ENCODE measurements at places on chromosomes 13 and 19.

DNA sequence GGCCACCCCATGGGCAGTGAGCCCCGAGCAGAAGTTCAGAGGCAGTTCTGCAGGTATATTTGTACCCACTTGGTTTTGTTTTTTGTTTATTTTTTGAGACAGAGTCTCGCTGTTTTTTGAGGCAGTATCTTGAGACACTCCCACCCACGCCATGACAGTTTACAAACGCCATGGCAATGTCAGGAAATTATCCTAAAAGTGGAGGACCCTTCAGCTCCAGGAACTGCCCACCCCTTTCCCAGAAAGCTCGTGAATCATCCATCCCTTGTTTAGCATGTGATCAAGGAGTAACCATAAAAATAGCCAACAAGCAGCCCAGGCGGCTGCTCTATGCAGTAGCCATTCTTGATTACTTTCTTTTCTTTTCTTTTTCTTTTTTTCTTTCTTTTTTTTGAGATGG, 41.0 kb downstream of the CELF5 start:
- DNase-seq: no peak

GRCh38 chr13:83024232-83024631, 858.0 kb downstream of the SLITRK1 start:
- DNase-seq: no peak

DNA sequence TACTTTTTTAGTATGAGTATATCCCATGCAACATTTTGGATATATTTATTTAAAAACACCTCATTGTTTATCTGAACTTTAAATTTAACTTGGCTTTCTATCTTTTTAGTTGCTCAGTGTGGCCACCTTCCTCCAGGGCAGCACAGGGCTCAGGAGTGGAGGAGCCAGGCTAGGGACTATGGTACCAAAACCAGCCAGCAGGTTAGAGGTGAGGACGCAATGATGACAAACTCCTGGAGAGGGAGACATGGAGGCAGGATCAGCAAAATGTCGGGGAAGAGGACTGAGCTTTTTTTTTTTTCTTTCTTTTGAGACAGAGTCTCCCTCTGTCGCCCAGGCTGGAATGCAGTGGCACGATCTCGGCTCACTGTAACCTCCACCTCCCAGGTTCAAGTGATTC, 29.6 kb upstream of the CALM3 start:
- DNase-seq: no peak

DNA sequence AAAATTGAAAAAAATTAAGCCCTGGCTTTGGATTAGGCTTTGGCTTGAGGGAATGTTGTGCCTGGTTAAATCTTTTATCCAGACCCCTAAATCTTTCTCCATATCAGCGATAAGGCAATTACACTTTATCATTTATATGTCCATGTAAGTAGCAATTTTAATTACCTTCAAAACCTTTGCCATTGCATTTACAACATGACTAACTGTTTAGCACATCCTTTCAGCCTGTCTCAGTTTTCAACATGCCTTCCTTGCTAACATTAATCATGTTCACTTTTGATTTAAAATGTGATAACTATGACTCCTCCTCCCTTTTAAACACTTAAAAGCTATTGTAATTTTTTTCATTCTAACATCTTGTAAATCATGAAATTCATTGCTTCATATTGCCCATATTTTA, 583.7 kb downstream of the SLITRK1 start:
- no peak for DNase-seq

DNA sequence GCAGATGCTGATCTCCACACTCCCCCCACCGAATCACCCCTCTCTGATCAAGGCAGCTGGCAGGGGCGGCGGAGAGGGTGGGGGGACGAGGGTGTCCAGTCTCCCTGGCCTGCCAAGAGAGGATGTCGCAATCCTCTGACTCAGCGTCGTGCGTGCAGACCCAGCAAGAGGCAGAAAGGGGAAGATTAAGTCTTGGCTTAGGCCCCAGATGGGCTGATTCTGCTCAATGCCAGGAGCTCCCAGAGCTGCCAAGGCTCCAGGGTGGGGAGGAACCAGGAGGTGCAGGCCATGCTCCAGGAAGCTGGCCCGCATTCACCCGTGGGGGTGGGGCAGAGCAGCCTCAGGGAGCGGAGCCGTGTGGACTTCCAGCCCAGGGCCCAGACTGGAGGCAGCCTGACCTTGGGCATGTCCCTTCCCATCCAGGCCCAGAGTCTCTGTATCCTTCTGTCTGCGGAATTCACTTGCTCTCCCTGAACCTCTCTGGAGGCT, 6.6 kb upstream of the BCL3 start:
- peak; percentile 100 for DNase-seq

- no peak for DNase-seq
Measured at GRCh38 chr13:24503379-24503696, 9.2 kb downstream of the PARP4 start.

GRCh38 chr19:9913237-9914000, 22.9 kb downstream of the OLFM2 start:
- no peak for DNase-seq

DNA sequence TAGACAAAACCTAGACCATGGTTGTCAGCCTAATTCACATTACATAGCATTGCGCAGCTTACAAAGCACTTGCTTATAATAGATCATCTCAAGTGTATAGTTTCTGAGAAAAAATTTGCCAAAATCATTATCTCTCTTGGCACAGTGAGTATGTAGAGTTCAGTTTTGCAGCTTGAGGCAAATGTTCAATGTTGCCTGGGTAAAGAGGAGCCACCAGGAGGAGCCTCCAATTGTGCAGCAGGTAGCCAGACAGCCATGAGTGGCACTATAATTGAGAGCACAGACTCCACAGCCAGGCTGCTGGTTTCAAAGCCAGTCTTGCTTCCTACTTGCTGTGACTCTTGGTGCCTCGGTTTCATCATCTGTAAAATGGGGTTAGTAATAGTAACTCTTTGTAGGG, 24.0 kb upstream of the OLFM4 start:
- no peak for DNase-seq

DNA sequence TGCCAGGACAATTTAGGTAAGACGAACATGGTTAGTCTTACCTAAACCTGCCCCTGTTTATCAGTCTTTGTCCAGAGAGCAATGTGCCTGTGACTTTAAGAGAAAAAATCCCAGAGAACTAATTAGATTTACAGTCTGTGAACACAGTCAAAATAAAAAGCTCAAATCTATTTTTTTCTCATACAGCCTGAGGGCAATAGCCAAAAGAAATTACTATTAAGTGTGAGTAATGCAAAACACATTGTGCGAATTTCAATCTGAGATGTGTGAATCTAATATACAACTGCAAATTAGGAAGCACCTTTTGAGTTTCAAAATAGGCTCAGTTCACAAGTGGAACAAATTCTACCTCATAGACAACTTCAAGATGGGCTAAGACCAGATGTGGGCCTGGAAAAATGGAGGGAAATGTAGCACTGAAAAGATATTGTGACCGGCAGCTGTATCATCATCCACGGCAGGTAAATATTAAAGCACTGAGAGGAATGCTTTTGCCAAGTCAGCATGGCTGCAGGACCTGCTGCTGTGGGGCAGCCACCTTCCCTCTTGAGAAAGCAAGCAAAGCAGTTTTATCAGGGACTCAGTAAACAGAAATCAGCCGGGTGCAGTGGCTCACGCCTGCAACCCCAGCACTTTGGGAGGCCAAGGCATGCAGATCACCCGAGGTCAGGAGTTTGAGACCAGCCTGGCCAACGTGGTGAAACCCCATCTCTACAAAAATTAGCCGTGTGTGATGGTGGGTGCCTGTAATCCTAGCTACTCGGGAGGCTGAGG, 114.8 kb downstream of the KATNAL1 start:
- no peak for DNase-seq

- DNase-seq: peak; percentile 18
Measured at GRCh38 chr19:55641426-55642152, 787 bp downstream of the ZNF580 start.

DNA sequence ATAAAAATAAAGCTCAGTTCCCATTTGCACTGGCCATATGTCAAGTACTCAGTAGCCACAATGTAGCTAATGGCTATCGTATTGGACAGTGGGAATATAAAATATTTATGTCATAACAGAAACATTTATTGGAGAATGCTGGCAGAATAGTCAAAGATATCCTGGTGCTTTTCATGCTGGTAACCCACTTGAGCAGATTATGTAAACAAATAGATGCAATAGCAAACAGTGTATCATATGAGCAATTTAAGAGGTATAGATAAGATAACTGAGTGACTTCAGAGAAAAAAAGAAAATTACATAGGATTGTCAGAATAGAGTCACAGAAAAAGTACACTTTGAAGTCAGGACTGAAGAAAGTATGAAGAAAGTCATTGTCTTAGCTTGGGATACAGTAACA, 426.6 kb downstream of the NDFIP2 start:
- no peak for DNase-seq

DNA sequence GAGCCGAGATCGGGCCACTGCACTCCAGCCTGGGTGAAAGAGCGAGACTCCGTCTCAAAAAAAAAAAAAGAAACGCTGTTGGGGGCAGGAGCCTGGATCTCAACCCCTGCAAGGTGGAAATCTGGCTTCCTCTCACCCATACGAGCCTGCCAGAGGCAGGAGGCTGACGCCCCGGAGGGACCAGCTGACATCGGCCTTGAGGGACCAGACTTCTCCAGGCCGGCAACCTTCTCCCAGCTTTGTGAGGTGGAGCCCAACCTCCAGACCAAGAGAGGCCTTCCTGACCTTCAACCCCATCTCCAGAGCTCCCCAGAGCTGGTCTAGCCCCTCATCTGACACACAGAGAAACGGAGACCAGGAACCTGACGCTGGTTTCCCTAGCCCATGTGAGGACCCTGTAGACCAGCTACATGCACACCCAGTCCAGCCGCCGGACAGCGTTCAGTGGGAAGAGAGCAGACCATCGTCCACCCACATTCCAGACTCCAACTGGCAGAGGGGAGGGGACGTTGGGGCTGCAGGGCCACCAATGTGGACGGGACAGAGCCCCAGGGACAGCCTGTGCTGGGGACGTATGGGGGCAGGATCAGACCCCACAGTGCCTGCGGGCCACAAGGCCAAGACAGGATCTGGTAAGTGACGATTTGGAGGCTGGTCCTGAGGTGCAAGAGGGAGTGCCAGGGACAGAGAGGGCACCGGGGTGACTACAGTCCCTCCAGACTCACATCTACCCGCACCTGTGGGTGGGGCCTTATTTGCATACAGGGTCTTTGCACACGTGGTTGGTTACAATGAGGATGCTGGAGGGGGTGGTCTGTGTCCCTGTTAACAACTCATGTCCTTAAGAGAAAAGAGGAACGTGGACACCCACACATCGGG, 11.4 kb downstream of the SBNO2 start:
- no peak for DNase-seq

- DNase-seq: peak; percentile 85
Measured at GRCh38 chr13:44843403-44843802, 145.9 kb downstream of the NUFIP1 start.

GRCh38 chr13:48429886-48430285, 17.0 kb upstream of the LPAR6 start:
- DNase-seq: no peak

GRCh38 chr13:49322702-49323101, 75.0 kb downstream of the CDADC1 start:
- DNase-seq: no peak

DNA sequence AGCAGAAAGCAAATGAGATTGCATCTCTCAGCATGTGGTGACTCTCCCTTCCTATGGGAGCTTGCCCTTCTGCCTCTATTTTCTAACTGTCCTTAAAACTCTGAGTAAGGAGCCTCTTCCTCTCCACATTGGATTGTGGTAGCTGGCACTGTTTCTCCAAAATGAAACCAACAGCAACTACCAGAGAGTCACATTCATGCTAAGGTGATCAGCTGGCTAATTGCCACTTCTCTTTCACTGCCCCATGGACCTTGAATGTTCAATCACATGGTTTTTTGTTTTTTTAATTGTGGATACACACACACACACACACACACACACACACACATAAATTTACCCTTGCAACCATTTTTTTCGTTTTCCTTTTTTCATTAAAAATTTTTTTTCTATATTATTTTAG, 154.7 kb upstream of the TSC22D1 start:
- DNase-seq: no peak

DNA sequence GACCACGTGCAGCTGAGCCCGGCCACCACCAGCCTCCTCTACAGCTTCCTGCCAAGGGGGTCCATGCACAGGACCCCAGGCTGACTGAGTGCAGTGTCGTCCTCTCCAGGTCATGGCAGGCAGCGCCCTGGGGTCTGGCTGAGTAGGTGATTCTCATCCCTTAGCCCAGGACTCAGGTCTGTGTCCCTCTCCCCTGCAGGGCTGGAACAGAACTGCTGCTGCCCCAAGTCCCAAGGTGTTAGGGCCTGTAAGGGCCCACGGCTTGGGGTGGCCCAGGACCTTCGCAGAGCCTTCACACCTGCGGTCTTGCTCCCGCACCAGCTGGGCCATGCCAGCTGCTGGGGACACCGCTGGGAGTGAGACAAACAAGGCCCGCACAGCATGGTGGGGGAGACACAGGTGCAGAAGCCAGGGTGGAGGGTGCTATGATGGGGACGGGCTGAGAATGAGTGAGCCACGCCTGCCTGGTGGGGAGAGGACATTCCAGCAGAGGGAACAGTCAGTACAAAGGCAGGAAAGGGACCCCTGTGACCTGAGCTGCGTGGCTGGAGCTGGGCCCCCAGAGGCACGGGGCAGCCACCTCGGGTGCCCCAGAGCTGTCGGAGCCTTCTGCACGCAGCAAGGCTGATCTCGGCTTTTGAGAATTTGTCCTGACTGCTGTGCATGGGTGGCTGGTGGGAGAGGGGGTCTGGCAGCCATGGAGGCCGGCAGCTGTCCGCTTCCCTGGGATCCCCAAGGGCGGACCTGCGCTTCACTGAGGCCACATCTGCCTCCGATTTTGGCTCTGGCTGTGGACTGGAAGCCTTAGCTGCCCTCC, 11.9 kb downstream of the PLEKHF1 start:
- no peak for DNase-seq

DNA sequence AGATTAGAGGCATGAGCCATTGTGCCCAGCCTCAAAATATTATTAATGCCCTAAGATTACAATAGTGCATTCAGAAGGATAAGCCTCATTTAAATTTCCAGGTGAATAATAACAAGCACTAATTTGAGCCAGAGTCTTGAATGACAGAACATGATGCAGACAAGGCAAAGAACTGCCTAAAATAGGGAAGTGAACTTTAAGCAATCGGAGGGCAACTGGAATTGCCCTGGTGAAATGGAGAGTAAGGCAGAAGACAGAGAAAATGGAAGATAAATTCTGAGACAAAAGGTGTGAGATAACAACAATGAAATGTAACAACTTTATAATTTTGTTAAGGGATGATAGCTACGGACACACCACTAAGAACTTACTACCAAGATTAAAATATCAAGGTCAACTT, 199.9 kb downstream of the DIAPH3 start:
- no peak for DNase-seq

- DNase-seq: no peak
Measured at GRCh38 chr13:113105032-113105920, at the start of gene F7. F7 (plus strand) TSS chr13:113105791; CDS start chr13:113105842, 51 bp downstream.

Measured in astrocyte (in vitro differentiated cells and primary cell).